ENCODE measurements at places on chromosomes 1 and 21.

GRCh38 chr1:203033917-203034316 is 7.6 kb downstream of the PPFIA4 start:
- no peak for DNase-seq

- DNase-seq: no peak
Measured at GRCh38 chr1:22801347-22801746, 90.7 kb downstream of the EPHB2 start.

DNA sequence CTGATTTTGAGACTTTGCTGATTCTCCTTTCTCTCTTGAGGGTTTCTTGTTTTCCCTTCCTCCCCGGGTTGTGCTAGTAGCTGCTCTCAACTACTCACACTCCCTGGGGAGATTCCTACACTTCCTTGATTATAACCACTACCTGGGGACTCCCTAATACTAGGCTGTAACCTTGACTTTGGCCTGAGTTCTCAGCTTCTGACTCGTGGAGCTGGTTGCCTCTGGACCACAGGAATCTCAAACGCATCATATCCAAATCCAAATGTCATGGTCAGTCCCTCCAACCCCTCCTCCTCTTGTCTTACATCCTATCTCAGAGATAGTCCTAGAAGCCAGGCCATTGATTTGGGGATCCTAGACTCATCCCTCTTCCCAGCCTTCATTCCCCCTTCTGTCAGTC is 12.0 kb downstream of the MOV10 start:
- DNase-seq: no peak

GRCh38 chr1:73333847-73334503 is 864.0 kb downstream of the LRRIQ3 start:
- no peak for DNase-seq

- DNase-seq: no peak
Measured at GRCh38 chr1:211591980-211592493, 13.1 kb upstream of the SLC30A1 start.

All from NCI-H187 (cell line).